ENCODE measurements at places on chromosomes 12 and 14.
A peak's percentile ranks its signal among the peaks of the same experiment; 100 is the strongest.

GRCh38 chr12:5124401-5124800 is 80.7 kb downstream of the KCNA5 start:
- DNase-seq = no peak

GRCh38 chr14:104351849-104352492 is 213.6 kb downstream of the KIF26A start:
- no peak for DNase-seq

DNA sequence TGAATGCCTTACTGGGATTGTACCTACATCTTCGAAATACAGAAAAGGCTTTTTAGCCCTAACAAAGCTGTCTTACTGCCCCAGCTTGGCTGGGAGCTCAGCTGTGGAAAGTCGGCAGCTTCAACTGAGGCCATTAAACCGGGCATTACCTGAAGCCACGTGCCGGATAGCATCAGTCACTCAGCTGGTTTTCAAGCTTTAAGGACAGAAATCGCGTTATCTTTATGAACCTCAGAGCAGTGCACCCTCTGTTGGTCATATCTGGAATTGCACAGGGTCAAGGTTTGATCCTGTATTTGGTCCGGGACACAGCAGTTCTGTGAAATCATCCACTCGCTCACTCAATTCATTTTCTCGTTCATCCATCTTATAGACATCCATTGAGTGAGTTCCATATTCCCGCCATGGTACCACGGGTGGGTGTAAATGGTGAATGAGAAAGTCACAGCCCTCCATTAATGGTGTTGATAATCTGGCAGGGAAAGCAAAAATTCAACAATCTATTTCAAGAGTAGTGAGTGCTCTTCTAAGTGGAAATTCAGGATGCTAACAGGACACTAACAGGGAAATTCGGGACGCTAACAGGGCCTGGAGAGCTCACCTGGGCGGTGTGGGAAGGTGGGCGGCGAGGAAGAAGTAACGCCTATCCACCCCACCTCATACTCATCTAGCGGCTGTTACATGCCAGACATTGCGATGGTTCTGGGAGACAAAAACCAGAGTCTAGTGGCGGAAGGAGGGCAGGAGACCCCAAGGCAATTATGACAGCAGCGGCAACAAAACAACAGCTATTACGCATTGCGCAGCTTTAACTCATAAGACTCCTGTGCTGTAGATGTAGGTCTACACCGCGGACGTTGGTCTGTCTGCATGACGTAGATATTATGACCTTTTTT is 60.6 kb upstream of the TCL1A start:
- peak; percentile 57 for DNase-seq

DNA sequence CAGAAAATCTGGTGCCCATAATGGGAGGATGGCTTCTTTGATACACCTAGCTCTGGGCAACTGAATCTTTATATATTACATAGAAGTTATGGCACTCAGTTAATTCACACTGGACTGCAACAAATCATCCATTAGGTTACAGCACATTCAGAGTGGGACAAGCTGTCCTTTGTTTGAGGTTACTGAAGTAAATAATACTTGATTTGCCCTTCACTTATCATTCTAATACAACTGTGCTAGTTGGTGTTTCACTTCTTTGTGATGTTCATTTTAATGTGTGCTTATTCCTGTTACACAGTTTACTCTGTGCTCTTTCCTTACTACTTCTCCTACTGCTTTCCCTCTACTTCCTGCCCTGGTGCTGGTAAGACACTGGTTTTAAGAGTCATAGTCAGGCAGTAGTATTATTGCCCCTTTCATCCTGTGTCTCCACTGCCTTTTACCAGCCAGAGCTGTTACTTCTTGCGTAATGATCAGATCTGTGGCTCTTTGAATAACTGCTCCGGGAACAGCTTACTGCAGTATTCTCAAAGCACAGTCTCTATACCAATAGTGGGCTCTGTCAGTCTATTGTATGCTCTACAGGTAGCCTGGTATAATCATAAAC is 36.4 kb upstream of the GXYLT1 start:
- DNase-seq = no peak

GRCh38 chr12:55017416-55017925 is 2.3 kb upstream of the NEUROD4 start:
- no peak for DNase-seq

DNA sequence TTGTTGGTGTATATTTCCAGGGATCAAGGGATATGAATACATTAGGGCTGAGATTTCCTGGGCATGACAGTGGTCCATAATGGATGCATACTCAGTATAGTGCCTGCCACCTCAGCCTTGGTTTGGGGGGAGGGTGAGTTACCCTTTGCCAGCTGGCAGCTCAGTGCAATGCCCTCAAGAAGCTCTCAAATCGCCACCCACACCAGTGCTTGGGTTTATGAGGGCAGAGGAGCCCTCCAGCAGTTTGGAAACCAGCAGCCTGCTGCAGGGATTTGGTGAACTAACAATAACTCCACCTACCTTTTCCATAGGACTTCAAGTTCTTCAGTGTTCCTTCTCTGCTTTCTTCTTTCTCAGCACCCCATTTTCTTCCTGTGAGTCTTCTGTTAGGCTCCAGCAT is 218.9 kb downstream of the LRFN5 start:
- no peak for DNase-seq

GRCh38 chr14:64510825-64511671 is 6.5 kb downstream of the ZBTB1 start:
- DNase-seq = peak; percentile 64

- no peak for DNase-seq
These were observed 21.6 kb downstream of the EXOC5 start for GRCh38 chr14:57246933-57247657.

DNA sequence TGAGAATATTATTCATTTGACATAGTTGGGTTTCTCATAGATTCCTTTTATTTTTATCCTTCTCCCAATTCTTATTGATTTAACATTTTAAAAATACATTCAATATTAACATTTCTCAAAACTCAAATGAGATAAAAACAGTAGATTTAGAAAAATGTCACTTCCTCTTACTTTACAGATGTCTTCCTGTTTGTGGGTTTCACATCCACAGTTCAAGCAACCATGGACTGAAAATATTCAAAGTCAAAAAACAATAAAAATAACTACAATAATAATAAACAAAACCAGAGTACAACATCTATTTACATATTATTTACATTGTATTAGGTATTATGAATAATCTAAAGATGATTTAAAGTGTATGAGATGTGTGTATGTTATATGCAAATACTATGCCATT is 111.3 kb upstream of the SLC16A7 start:
- DNase-seq = no peak

- DNase-seq = peak; percentile 94
These were observed 102.5 kb downstream of the FGD4 start for GRCh38 chr12:32501835-32502333.

GRCh38 chr12:11954181-11954580 is 116.6 kb upstream of the BCL2L14 start:
- no peak for DNase-seq

- DNase-seq = no peak
These were observed 19.4 kb upstream of the CHPT1 start for GRCh38 chr12:101678081-101678480.

DNA sequence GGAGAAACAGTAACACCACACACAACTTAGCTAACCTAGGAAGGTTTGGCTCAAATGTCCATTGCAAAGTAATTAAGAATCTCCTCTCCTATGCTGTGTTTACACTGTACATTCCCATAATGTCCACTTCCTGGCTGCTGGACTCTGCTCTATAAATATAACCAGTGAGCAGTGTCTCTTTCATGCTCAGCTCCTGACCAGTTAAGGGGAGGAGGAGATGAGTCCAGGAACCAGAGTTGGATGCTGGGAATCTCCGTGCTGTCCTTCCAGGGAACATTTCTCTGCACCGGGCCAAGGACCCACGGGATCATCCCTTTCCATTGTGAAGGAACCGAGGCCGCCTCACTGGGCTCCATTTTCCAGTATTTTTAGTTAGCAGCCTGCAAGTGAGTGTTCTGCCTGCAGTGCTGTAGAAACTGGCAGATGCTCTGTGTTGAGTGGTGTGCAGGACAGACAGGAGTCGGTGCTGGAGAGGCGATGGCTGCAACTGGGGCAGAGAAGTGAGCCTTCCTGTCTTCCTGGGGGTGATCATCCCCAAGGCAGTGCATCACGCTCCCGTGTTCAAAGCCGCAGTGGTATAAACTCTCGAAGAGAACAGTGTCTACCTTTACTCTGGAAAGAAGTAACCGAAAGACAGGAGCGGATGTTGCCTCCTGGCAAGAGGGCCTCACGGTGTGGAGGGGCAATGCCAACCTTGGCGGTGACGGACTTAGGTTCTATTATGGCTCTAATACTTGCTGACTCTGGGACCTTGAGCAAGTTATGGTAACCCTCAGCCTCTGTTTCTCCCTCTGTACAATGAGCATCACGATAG is 195.5 kb downstream of the CACNA1C start:
- DNase-seq = no peak

DNA sequence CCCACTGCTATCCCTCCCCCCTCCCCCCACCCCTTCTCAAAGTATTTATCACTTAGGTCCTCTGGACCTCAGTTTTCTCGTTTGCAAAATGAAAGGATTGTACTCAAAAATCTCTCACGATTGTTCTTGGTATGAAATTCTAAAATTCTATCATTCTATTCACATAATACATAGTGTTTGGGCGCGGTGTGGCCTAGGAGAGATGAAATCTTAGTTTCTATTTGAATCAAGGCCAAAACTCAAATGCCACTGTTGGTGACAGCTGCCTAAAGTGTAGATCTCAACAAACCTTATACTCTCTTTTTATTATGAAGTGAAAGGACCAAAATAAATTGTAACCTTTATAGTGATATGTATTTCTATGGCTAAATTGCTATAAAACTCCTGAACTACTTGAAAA is 23.7 kb upstream of the YAF2 start:
- DNase-seq = no peak

GRCh38 chr14:75562089-75562488 is 16.3 kb upstream of the FLVCR2 start:
- no peak for DNase-seq

- DNase-seq = no peak
These were observed 4.3 kb downstream of the CCNT1 start for GRCh38 chr12:48712209-48712608.

GRCh38 chr14:100828031-100828769 is 2.3 kb downstream of the MEG3 start:
- DNase-seq = no peak

- DNase-seq = no peak
These were observed 156.4 kb downstream of the ESR2 start for GRCh38 chr14:64137657-64138290.

- DNase-seq = no peak
These were observed 11.6 kb upstream of the MDM2 start for GRCh38 chr12:68796399-68796798.

DNA sequence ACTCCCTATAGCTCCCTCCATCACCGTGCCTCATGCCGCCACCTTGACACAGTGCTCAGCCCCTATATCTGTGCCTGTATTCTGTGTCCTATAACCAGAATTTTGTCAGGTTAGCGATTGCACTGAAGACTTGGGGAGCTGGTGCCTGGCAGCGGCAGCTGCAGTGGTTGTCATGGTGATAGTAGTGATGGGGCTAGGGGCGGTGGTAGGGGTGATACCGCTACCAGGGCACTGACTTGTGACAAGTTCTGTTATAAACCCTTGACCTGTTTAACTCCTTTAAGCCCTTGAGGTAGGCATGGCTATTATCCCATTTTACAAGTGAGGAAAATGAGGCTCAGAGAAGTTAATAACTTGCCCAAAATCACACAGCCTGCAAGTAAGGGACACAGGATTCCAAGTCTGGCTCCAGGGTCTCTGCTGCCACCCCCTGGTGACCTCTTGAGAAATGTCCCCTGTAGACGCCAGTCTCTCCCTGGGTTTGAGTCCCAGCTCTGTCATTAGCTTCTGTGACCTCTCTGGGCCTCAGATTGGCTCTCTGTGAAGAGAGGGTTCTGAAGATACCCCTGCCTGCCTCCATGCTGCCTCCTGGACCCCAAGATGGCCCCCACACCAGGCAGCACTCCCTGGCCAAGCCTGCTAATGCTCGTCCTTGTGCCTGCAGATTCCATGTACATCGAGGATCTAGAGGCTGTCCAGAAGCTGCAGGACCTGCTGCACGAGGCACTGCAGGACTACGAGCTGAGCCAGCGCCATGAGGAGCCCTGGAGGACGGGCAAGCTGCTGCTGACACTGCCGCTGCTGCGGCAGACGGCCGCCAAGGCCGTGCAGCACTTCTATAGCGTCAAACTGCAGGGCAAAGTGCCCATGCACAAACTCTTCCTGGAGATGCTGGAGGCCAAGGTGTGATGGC is 121.9 kb downstream of the ESRRB start:
- DNase-seq = no peak

GRCh38 chr14:58078068-58078467 is 73.9 kb downstream of the ARMH4 start:
- DNase-seq = no peak

- DNase-seq = no peak
These were observed 91.6 kb upstream of the SYT10 start for GRCh38 chr12:33531261-33531660.

- DNase-seq = no peak
These were observed 99.1 kb upstream of the NRXN3 start for GRCh38 chr14:78071016-78071549.

- DNase-seq = no peak
These were observed 4.4 kb downstream of the VDR start for GRCh38 chr12:47900131-47901062.

DNA sequence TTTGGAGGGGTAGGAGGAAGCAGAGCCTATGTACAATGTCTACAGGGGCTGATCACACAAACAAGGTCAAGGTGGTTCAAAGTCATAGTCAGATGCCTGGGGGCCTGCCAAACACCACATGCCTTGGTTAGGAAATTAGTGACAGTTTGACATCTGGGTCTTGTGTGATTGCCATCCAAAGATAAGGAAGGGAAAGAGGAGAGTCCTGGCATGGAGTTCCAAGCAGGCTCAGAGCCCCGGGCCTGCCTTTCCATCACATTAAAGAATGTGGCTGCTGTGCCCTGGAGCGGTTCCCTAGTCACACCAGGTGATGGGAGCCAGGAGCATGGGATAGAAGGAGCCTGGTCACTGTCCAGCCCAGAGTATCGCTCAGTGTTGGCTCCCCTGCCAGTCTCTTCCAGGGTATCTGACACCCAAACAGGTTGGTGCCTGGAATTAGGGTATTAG is 53.6 kb upstream of the BCL2L14 start:
- no peak for DNase-seq

GRCh38 chr12:57837864-57838562 is 8.5 kb downstream of the CTDSP2 start:
- no peak for DNase-seq

- DNase-seq = no peak
These were observed 30.8 kb upstream of the ABCC9 start for GRCh38 chr12:21972055-21972454.

- no peak for DNase-seq
These were observed 26.4 kb downstream of the RIMBP2 start for GRCh38 chr12:130689408-130690405.
